ENCODE measurements at places on chromosomes 3 and 15.

- DNase-seq = no peak
Measured at GRCh38 chr3:128334766-128335165, 131.9 kb downstream of the DNAJB8 start.

DNA sequence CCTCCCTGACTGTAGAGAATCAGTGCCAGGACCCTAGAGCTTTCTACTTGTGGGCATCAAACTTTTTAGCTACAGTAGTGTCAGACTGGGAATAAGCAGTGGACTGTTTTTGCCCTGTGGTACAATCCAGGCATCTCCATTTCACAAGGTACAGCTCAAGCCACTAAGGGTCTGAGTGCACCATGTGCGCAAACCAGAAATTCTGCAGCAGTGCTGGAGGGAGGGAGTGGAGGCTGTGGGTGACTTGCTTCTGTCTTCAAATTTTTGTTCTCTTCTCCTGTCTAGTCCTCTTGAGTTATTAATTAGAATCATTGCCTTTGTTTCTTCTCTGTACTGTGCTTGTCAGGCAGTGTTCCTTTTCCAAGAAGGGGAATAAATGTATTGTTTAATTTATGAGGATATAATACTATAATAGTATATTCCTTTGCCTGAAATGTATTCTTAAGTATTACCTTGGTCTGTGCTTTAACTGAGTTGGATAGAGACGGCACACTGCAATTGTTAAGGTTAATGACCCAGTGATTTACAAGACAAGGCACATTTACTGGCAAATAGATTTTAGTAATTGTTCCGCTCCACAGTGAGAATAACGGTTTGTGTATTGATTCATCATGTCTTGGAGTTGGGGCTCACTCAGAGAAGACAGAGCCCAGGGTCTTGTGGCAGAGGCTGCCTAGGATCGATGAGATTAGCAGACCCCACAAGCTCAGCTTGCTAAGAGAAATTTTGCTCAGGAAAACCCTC, 390.6 kb upstream of the CFAP20DC start:
- no peak for DNase-seq

DNA sequence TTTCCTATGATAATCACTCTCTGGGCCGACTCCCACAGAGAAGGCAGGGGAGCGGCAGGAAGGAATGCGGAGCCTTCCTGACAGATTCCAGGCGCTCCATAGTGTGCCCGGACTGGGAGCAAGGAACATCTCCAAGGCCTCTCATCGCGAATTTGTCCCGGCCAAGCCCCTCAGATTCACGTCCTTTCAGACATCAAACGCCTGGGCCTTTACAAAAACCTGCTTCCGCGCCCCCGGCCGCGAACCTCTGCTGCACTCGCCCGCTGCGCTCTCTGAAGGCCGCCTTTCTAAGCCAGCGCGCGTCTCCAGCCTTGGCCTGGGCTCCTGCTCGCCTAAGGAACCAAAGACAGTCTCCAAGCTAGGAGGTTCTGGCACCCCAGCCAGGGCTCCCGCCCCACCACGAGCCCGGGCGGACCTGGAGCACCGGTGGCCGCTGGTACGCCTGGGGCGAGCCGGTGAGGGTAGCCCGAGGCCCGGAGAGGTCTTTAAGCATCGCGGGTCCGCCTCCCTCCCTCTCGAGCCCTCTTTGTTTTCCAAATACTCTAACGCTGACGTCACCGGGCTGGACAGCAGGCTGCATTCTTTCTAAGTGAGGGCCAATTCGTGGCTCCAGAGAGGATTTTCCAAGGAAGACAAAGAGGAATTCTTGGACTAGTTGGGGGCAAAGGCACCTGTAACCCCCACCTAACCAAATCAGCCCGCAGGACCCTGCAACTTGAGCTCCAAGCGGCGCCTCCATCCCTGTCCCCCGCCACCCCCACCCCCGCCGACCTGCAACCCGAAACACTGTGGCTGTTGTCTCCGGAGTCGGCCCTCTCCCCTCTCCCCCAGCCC, 759 bp downstream of the AMOTL2 start:
- peak; percentile 85 for DNase-seq

DNA sequence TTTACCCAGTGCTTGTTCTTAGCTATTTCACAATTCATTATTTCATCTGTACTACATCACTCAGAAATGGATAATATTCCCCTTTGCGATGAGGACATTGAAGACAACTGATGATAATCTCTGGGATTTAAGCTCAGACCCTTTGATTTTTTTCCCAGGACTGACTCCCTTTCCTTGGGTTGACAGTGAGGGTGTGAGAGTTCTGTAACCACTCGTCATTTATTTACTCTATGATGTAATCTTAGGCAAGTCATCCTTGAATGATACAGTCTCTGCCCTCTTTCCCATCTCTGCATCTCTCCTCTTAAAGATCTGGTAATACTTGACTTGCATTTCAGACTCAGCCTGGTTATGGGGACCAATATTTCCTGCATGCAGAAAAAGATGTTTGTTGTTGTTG, 1041.7 kb downstream of the AGBL1 start:
- DNase-seq = no peak

GRCh38 chr3:64213962-64214379, 11.3 kb downstream of the PRICKLE2 start:
- DNase-seq = peak; percentile 83

- no peak for DNase-seq
Measured at GRCh38 chr3:67609709-67610108, 44.7 kb downstream of the SUCLG2 start.

DNA sequence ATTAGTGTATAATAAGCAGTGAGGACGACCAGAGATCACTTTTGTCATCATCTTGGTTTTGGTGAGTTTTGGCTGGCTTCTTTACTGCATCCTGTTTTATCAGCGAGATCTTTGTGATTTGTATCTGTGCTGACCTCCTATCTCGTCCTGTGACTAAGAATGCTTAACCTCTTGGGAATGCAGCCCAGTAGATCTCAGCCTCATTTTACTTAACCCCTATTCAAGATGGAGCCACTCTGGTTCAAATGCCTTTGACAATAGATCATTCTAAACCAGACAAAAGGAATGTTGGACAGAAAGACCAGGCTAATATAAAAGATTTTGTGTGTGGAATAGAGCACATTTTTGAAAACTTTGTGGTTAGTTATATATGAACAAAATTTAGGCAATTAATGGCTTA, 618.5 kb upstream of the BCHE start:
- no peak for DNase-seq

DNA sequence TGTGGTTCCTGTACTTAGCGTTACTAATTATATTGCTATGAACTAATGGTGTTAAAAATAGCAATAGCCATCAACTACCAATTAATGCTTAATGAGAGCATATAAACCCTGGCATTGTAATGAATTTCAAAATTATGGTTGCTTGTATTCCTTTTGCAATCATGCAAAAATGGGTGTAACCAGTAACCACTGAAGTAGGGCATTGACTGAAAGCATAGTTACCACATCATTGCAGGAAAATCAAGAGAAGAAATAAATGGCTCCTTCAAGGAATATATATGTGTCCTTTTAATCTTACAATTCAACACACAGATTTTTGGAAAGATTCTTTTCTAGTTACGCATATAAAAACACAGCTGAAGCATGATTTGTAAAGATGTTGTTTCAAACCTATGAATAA, 328.3 kb upstream of the AGTR1 start:
- DNase-seq = no peak

GRCh38 chr3:144501467-144501866, 529.8 kb downstream of the DIPK2A start:
- no peak for DNase-seq

GRCh38 chr15:89408372-89409183, 74.0 kb upstream of the POLG start:
- DNase-seq = peak; percentile 7

GRCh38 chr15:59266028-59266427, 59.4 kb downstream of the LDHAL6B start:
- no peak for DNase-seq

GRCh38 chr3:88641033-88641604, 466.3 kb upstream of the EPHA3 start:
- no peak for DNase-seq

- DNase-seq = no peak
Measured at GRCh38 chr3:138082992-138083386, 32.4 kb downstream of the DZIP1L start.

GRCh38 chr15:45606841-45607240, 19.7 kb downstream of the BLOC1S6 start:
- DNase-seq = no peak

- DNase-seq = no peak
Measured at GRCh38 chr3:190169877-190170276, 49.2 kb upstream of the P3H2 start.

- DNase-seq = no peak
Measured at GRCh38 chr3:32837366-32837765, 19.6 kb downstream of the TRIM71 start.

GRCh38 chr3:196971094-196971698, 2.6 kb upstream of the PIGZ start:
- no peak for DNase-seq

DNA sequence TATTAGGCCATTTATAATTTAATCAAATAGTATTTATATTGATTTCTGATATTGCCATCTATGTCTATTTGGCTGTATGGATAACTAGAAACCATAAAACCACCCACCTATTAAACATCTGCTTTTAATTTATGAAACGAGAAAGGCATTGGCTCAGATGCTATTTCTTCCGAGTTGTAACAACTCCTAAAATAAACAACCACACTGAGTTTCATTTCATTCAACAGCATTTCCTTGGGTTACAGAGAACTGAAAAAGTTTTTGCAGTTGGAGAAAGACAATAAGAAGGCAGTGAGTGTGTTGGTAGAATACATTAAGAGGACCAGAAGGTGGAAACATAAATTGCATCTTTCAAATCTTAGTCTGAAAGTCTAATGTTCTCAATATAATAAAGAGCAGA, 79.1 kb downstream of the AQR start:
- DNase-seq = no peak

DNA sequence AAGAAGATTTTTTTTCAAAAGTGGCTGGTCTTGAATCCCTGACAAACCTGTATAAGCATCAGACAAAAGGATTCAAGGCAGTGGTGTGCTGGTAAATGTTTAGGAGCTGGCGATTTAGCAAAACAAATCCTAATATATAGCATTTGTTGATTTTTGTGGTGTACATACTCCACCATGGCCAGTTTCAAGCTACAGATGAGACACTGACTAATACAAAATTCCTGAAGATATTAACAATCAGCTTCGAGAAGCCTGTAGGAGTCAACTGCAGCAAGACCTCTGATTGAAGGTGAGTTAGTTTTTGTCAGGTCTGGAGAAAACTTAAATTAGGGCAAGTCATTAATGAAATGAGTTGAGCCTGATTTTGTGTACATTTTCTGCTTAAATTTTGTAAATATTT, 6.7 kb downstream of the STRIT1 start:
- DNase-seq = no peak

DNA sequence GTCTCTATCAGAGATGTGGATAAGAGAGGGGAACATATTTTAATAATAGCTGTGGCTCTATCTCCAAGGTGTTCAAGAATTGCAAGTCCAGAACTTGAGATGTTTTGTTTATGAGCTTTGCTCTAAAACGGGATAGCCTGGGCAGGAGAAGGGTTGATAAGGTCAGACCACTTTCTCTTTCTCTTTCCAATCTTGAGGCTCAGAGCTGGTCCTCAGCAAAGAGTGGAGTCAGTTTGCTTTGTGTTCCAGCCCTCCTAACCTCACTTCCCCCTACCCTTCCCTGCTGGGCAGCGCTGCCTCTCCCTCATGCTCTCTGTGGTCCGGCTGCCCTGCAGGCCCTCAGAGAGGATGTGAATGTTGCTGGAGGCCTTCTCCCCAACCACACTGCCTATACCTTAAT, 13.8 kb downstream of the KLHL6 start:
- DNase-seq = peak; percentile 9

- no peak for DNase-seq
Measured at GRCh38 chr15:66966256-66966655, 99.1 kb upstream of the SMAD3 start.

- DNase-seq = no peak
Measured at GRCh38 chr15:26001201-26001600, 138.1 kb upstream of the ATP10A start.

DNA sequence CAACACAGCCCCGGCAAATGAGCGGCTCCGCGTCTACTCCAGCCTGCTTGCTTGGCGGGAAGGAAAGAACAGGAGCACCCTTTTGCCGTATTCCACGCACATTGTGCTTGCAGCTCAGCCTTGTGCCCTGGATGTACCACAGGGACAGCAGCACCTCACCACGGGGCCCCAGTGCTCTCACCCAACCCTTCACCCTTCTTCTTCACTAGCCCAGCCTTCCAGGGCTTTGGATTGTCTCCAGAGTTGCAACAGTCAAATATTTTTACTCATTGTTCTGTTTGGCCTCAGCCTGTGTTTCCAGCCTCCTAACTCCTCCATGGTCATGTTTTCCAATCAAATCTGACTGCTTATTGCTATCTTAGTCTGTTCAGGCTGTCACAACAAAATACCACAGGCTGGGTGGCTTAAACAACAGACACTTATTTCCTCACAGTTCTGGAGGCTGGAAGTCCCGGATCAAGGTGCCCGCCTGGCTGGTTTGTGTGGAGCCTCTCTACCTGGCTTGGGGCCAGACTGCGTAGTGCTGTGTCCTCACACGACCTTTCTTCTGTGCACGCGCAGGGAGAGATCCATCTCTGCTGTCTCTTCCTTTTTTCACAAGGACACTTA, 79.2 kb upstream of the ABHD17C start:
- DNase-seq = peak; percentile 79
